ENCODE measurements at places on chromosomes 5 and 9.

- no peak for DNase-seq
These were observed 26.1 kb downstream of the NR5A1 start for GRCh38 chr9:124481115-124481514.

DNA sequence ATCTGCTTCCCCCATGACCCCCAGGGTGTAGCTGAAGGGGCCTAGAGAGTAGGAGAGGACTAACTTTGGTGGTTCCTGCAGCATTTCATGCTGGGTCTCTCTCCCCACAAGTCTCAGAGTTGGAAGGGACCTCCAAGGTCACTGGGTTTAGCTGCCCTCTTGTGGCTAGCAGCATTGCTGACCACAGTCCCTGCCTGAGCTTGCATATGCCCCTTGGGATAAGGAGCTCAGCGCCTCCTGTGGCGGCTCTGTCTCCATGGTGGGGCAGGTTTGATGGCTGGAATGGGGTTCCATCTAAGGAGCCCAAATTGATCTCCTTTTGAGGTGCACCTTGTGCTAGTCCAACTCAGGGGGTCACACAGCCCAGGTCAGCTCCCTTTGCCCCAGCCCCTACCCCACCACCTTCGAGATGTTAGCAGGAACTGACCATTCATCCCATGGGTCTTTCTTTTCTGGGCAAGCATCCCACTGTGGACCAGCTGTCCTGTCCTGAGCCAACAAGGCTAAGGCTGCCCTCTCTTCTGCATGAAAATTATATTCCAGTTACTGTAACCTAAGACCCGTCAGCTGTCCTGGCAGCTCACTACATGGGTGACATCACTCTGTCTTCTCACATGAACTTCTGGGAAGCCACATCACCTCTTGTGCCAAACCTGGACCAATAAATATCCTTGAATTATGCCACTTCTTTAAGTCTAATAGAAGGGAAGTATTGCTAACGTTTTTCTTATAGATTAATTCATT, 196.2 kb downstream of the HSPA4 start:
- no peak for DNase-seq

DNA sequence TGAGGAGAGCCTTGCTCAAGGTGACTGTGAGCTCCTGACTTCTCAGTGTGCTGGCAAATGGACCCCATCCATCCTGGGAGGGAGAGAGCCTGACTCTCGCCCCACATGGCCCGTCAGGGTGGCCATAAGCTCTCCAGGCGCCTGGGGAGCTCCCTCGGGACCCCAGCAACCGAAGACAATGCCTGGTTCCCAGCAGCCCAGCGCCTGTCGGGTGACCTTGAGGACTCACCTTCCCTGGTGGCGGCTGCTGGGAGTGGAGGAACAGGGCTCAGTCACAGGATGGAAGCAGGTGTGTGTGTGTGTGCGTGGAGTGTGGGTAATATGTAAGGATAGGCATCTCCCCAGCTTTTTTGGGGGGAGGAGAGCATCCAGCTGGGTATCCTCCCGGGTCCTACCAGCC, 190.3 kb downstream of the MELK start:
- DNase-seq, result no peak

GRCh38 chr9:94922098-94922607, 195.7 kb downstream of the AOPEP start:
- DNase-seq, result no peak

GRCh38 chr9:71984831-71985281, 73.4 kb downstream of the C9orf85 start:
- DNase-seq, result no peak

- DNase-seq, result no peak
These were observed 45.4 kb downstream of the NACC2 start for GRCh38 chr9:136049491-136050265.

GRCh38 chr9:97900738-97901565, 21.3 kb downstream of the TRMO start:
- DNase-seq, result no peak

DNA sequence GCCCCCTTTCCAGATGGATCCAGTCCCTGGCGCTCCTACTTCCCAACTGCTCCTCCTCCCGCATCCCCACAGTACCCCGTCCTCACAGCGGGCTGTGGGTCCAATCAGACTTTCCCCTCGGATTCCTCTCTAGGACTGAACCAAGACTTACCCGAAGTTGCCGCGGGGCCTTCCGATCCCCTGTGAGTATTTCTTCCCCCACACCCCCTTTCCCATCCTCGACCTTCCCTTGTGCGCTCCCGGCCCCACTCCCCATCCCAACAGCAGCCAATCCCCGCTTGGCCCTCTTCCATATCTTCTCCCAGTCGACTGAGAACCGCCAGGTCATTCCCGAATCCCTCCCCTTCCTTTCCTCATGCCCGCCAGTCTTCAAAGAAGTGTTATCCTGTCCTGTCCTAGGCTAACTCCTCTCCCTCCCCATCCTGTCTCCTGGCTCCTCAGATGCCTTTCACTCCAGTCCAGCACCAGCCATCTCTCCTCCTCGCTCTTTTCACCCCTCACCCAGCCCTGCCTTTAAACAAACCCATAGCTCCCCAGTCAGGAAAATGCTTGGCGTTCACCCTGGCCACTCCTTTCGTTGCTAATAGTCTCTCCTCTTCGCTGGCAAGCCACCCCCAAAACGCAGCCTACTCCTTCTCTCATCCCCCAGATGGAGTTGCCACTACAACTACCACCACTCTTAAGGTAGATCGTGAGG, 646 bp downstream of the SWI5 start:
- no peak for DNase-seq

GRCh38 chr5:34843497-34843896, 4.5 kb downstream of the TTC23L start:
- no peak for DNase-seq

GRCh38 chr5:142315096-142315900, 9.5 kb downstream of the SPRY4 start:
- no peak for DNase-seq

- no peak for DNase-seq
These were observed 1.1 kb downstream of the NFIB start for GRCh38 chr9:14312719-14313377.

DNA sequence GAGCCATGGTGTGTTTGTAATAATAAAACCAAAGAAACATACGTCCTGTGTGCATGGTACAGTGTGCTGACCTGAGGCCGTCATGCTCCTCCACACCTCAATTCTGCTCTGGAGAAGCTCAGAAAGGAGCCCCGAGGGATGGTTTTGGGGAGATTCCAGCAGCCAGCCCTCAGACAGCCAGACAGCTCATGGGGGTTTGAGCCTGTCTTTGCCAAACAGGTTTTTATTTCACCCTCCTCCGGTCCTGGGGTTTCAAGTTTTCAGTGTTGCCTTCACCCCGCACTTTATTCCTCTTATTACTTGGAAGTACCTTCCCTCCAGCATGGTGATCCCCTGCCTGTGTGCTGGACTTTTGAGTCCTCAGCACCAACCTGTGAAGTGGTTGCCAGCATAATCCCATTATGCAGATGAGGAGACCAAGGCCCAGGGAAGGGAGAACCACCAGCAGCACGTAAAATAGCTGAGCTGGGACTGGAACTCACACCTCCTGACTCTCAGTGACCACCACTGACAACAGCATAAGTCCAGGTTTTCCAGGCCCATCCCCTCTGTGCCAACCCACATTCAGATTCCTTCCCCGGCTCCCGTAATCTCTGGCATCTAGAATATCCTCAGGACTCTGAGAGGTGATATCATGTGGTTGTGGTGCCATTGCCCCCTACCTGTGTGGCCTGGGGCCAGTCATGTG, 35.1 kb downstream of the TGFBI start:
- DNase-seq, result no peak

GRCh38 chr9:120676767-120677402, 37.4 kb downstream of the MEGF9 start:
- no peak for DNase-seq

- no peak for DNase-seq
These were observed 150.9 kb downstream of the ISOC1 start for GRCh38 chr5:129245489-129245888.

GRCh38 chr9:13023498-13023897, 248.7 kb downstream of the LURAP1L start:
- DNase-seq, result no peak

DNA sequence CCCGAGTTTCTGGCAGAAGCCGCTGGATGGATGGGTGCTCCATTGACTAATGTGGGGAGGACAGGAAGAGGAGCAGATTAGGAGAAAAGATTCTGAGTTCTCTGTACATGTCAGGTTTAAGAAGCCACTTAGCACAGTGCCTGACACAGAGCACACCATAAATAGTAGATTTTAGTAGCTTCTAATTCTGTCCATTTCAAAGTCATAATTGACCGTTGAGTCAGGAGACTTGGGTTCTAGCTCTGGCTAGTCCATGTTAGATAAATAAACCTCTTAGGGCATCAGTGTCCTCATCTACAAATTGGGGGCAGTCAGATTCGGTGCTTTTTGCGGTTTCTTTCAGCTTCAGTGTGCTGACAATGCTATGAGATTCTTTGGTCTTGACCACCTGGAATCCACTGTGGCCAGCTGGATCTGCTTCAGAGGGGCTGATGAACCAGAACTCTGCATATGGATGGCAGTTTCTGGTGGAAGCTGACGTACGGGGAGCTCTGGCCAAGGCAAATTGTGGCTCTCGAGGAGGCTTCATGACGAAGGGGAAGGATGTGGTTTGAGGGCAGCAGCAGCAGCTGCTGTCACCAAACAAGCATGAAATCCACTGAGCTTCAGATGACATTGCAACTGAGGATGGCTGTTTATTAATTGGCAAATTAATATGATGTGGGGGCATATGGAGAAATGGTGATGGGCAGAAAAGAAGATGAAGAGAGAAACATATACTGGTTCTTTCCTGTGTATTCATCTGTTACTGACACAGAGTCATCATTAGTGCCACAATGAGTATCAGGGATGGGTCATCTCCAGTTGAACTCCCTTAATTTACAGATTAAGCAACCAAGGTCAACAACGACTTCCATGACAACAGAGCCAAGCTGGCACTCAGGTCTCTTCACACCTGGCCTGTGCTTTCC, 134.4 kb downstream of the AOPEP start:
- peak; percentile 41 for DNase-seq

GRCh38 chr5:92637960-92638359, 943.1 kb downstream of the NR2F1-AS1 start:
- DNase-seq, result no peak

DNA sequence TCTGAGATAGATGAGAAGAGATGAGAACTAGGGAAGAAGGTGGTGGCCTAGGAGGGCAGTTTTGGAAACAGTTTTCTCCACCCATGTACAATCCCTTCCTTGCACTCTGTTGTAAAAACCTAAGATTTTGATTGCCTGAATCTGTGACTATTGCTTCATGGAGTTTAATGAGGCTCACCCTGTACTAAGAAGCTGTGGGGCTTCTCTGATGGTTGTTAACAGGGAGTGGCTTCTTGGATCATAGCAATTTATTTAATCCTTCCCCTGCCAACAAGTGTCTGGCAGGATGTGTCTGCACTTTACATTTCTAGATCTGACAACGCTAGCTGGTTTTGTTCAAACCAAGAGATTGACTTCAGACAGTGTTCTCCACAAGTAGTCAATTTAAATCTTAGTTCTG, 74.7 kb upstream of the C5orf46 start:
- DNase-seq, result no peak

DNA sequence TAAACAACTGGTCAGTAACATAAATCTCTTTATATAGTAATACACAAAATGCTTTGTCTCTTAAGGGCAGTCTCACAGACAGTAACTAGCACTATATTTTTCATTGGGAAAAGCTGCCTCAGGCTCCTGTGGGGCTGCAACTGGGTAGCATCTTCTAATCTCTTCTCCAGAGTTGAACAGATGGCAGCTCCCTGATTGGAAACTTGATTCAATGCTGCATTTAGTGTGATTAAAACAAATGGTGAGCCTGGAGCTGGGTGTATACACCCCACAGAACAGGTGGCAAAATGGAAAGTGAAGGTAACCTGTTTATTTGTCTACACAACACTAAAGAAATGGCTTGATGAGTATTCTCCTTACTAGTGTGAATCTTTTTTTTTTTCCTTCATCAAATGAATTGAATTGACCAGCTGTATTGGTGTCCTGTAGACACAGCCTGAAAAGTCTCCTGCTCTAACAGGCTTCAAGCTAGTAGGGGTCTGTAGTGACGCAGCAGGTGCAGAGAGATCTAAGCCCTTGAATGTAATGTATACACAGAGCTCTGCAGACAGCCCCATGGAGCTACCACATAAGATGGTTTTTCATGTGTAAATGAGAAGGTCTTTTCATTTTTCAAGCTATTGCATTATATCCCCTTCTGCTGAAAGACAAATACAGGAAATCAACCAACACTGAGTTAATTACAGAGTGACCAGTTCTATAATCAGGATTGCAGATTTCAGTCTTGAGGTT, 43.3 kb downstream of the IZUMO3 start:
- no peak for DNase-seq

DNA sequence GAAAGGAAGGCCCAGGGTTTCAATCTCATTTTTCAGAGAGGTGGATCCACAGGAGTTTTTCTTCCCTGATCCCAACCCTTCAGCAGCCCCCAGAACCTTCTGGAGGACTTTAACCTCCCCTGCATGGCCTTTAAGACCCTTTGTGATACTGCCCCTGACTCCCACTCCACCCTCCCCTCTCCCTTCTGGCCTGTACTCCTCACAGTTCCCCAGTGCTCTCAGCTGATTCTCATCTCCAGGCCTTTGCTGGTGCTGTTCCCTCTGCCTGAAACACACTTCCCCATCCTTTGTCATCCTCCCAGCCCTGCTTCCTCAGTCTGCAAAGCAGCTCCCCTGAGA, 18.5 kb downstream of the NEURL1B start:
- DNase-seq, result no peak

- DNase-seq, result no peak
These were observed 4.6 kb downstream of the TGFBR1 start for GRCh38 chr9:99109522-99109921.

DNA sequence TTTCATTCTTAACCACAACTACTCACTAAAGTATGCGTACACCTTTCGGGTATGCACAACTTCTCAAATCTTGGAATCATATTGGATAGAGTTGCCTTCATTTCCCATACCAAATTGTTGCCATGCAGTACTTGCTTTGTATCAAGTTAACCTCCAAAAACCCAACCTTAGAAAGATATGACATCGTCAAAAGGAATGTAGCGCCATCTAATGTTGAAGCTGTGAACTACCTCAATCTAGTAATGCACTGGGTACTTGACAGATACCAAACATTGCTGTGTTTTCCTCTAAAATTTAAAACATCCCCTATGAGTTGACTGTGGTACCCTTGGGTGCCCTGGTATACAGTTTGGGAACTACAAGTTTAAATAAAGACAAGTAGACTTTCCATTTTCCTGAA, 318.4 kb downstream of the ARL15 start:
- no peak for DNase-seq

DNA sequence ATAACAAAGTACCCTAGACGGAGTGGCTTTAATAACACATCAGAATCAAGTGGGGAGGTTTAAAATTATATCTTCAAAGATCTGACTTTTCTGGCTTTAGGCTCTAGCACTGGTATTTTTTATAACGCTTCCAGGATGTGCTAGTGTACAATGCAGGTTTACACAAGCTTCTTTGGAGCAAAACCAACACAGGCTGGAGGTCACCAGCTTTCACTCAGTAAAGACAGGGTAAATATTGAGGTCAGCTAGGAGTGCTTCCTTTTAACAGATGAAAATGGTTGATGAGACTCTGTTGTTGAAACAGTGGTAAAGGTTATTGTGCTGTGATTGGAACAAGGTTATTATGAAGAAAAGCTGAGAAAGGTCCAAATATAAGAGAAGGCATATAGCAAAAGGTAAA, 414.2 kb downstream of the TAF11L14 start:
- no peak for DNase-seq
